ENCODE measurements at places on chromosomes 7 and 10.

DNA sequence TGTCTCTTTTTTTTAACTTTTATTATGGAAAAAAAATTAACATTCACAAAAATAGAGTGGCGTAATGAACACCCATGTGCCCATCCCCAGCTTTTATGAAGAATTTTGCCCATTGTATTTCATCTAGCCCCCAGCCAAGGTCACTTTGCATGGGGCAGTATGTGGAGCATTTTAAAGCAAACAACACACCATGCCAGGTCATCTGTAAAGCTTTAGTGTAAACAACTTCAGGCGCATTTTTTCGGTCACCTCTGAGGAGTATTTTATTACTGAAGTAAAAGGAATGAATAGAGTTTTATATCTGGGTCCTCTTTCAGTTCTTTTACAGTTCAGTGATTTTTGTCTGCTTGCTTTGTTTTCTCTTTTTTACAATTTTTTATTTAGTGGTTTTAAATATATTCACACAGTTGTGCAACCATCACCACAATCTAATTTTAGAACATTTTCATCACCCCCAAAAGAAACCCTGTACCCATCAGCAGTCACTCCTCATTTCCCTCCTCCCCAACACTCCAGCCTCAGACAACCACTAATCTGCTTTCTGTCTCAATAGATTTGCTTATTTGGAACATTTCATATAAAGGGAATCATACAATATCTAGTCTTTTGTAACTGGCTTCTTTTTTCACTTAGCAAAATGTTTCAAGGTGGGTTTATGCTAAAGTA, 87.9 kb downstream of the SLC37A3 start:
- no peak for DNase-seq

- no peak for DNase-seq
These were observed 37.9 kb downstream of the WAPL start for GRCh38 chr10:86483664-86484063.

- no peak for DNase-seq
These were observed 132.4 kb downstream of the SORCS1 start for GRCh38 chr10:107031931-107032699.

- DNase-seq: no peak
These were observed 134.8 kb downstream of the CFAP58 start for GRCh38 chr10:104488439-104488832.

DNA sequence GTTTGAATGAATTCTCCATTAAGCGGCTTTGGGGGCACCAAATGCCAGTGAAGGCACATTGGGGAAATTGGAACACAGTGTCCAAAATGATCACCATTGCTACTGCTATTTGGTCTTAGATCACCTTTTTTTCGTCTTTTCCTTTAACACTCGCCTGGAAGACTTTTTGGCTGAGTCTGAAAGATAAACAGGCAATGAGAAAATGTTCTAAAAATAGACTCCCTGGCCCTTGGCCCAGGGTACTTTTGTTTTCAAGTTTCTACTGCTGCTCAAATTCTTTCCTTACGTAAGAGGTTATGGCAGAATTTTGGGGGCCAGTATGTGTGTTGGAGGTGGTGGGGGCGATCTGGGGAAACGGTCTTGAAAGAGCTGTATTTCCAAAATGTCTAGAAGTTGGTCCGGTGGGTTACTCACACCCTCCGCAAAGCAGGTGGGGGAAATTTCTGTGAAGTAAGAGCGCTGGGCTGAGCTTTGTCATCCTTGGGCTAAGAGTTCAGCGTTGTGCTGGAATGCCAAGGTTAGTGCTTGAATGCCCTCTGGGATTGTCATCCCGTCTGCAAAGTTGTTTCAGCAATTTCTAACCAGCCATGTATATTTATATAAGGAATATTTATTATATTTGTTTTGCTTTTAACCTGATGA, 1.3 kb upstream of the ITPRIP start:
- DNase-seq: no peak

- no peak for DNase-seq
These were observed 819.8 kb downstream of the GATA3 start for GRCh38 chr10:8874268-8874667.

DNA sequence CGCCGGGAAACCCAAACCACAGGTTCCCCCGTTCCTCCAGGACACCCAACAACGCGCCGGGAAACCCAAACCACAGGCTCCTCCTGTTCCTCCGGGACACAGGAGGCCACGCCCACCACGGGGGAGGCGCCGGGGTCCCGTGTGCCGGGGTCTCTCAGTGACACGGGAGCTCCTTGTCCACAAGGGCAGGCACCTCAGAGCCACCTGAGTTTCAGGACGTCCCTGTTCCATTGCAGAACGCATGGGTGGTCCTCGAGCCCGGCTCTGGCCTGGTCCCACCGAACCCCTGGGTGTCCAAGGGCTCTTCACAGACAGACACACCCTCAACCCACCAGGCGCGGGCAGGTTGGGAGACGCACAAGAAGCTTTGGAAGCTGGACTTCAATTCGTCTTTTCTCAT, 57.6 kb upstream of the ADGRA1 start:
- no peak for DNase-seq

DNA sequence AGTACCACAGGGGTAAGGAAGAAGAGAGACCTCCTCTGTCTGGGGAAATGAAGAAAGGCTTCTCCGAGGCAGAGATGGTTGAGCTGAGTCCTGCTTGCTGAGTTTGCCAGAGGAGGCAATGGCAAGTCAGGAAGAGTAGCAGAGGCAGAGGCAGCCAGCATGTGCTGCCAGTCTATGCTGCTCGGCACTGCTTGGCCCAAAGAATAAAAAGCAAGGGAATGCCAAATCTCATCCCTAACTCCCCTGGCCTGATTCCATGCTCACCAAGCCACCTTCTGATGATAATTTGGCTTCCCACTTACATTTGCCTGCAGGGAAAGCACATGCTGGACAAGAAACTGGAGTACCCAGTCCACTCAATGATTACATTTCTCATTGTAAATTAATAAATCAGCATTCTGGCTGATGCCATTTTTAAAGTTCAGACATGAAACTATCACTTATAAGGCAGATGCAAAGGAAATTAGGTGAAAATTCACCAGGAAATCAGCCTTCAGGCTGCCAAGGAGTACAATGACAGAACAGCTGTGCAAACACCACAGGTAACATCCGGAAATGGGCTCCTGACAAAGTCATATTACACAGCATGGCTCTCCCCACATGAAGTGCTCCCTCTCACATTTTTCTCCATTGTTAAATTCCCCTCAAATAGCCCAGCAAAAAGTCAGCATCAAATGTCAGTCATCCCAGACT, 245.9 kb downstream of the MTERF1 start:
- DNase-seq: no peak

GRCh38 chr7:91311839-91312238, 47.6 kb downstream of the FZD1 start:
- no peak for DNase-seq

GRCh38 chr10:101529725-101530553, 58.1 kb downstream of the POLL start:
- DNase-seq: no peak

DNA sequence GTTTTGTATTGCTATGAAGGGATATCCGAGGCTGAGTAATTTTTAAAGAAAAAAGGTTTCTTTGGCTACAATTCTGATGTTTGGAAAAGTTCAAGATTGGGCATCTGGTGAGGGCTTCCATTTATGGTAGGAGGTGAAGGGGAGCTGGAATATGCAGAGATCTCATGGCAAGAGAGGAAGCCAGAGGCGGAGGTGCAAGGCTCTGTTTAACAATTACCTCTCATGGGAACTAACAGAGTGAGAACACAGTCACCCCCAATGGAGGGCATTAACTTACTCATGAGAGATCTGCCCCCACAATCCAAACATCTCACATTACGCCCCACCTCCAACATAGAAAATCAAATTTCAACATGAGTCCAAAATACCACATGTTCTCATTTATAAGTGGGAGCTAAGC, 62.0 kb downstream of the AKR1D1 start:
- no peak for DNase-seq

DNA sequence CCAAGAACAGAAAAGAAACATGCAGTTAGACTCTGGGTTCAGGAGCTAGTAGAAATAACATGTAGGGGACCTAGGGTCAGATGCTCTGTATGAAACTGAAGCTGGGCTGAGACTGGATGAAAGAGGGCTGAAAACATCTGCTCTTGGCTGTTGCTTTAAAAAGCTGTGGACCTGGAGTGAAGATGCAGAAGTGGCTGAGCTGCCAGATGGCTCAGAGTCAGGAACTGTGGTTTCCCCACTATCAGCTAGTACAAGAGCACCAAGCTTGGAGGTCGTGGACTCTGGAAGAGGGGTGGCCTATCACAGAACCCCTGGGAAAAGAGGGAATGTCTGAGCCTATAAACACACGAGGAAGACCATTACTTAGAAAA, 5.9 kb downstream of the ADK start:
- DNase-seq: no peak

- peak; percentile 62 for DNase-seq
These were observed 238.4 kb downstream of the DIP2C start for GRCh38 chr10:451021-451471.

DNA sequence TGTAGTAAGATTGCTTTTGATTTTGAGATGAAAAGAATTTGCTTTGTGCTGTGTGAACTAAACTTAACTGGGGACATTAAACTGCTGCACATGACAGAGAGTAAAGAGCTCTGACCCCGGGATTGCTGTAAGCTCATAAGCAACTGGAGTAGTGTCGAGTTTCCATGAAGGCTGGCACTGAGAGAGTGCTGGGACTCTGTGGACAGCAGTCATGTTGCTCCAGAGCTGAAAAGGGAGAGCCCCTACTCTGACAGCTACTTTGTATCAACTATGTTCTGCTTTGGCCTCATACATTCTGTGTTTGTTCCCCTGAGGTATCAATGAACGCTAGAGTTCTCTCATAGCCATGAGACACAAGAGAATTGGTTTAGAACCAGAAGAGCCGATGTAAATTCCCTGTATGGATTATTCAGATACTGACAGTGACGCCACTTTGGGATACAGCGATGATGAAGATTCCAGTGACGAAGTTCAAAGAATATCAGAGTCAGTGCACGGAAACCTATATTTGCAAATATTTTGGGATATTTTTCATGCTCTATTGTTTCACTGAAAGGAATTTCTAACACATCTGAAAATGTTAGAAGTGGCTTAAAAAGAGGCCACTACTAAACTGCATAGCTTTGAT, 185.9 kb upstream of the DKK1 start:
- DNase-seq: no peak

GRCh38 chr10:32159264-32159663, 103.0 kb upstream of the KIF5B start:
- DNase-seq: no peak

DNA sequence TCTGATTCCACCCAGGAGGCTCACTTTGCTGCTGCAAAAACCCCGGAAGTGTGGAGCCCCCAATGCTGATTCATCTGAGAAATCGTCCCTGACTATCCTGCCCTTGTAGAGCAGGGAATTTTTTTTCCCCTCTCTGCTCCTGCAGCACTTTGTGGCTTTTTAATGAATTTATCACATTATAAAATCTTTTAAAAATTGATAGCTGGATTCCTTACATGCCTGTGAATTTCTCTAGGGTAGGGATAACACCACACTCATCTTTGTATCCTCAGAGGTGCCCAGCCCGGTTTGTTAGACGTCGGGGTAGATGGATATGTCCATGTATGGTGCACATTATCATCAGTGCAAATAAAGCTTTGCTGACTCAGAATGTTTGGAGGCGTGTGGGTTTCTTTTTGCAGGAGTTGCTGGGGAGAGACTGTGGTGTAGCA, 185.7 kb downstream of the STK31 start:
- DNase-seq: no peak

- DNase-seq: no peak
These were observed 140.0 kb downstream of the PTPRN2 start for GRCh38 chr7:158447506-158448171.

- DNase-seq: no peak
These were observed 204.4 kb downstream of the DIP2C start for GRCh38 chr10:484925-485661.

GRCh38 chr7:22639396-22639795, 87.6 kb upstream of the IL6 start:
- DNase-seq: no peak

- no peak for DNase-seq
These were observed 461.1 kb downstream of the ZNF33B start for GRCh38 chr10:42177077-42177792.

DNA sequence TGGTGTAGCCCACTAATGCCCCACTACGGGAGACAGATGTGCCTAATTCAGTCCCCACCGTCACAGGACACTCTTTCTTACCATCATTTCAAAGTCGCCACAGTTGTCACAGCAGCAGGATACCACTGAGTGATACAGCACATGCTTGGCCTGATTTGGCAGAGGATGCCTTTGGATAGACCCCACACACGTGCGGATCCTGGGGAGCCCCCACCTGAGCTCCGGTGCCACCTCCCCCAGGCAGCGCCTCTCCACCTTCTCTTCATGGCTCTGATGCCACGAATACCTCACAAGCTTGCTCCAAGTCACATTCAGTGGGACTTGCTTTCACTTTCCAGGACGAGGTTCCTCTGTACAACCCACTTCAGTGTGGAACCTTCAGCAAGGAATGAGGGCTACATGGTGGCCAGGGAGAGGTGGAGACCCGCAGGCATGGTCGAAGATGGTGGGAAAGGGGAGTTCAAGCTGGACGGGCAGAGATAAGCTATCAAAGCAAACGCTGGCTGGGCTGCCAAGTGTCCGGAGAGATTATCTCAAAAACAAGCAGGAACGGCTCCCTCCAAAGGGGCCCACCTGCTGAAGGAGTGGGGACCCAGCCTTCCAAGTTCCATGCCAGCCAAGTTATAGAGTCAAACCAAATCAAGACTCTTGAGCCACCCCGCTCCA, 107.4 kb downstream of the ZRANB1 start:
- DNase-seq: no peak

- DNase-seq: no peak
These were observed 20.5 kb upstream of the DNAJB12 start for GRCh38 chr10:72375173-72375572.

All from stimulated activated CD4-positive, alpha-beta T cell treated with anti-CD3 and anti-CD28 coated beads, Interleukin-1b, Interleukin-23, amount 100 ng/mL, for 48 hours (primary cell).